Thymus (tissue), 14 donors: ENCODE measurements at places on chromosomes 16 and 17. TPM values are rescaled to one million over a fixed set of nuclear protein-coding genes. Genes with fewer than 3 reads are reported as not detected.

Gene TPSG1
- total RNA-seq: not detected

- H3K36me3 ChIP-seq: no peaks in the 10 kb centered on the region
- H3K27ac ChIP-seq: no peak overlapping the region
- H3K4me1 ChIP-seq: no peaks in the 10 kb centered on the region
- H3K27me3 ChIP-seq: peaks cover 80% of the 10 kb centered on the region
- H3K4me3 ChIP-seq: no peak overlapping the region
- DNase-seq: no peak
Observed at GRCh38 chr16:1908184-1908583, 10.0 kb downstream of the HS3ST6 start.

GRCh38 chr16:89729863-89730593, 8.7 kb downstream of the ZNF276 start:
- H3K27ac ChIP-seq: no peak overlapping the region
- no peaks in the 10 kb centered on the region for H3K4me1 ChIP-seq
- DNase-seq: no peak
- H3K36me3 ChIP-seq: peaks cover 85% of the 10 kb centered on the region
- H3K27me3 ChIP-seq: no peaks in the 10 kb centered on the region
- H3K4me3 ChIP-seq: no peak overlapping the region

Gene EPN3
- total RNA-seq: 2.2 TPM

Gene PERCC1
- not detected for total RNA-seq
